ENCODE measurements at places on chromosomes 4 and X. TPM values are rescaled to one million over a fixed set of nuclear protein-coding genes. Genes with fewer than 3 reads are reported as not detected.

GRCh38 chrX:72002875-72003274 is 92.2 kb downstream of the NHSL2 start:
- H3K36me3 ChIP-seq, result no peaks in the 10 kb centered on the region
- no peak for DNase-seq
- no peak overlapping the region for H3K27ac ChIP-seq

GRCh38 chr4:134627366-134627765 is 425.8 kb upstream of the PABPC4L start:
- H3K4me3 ChIP-seq, result no peak overlapping the region
- no peaks in the 10 kb centered on the region for H3K27me3 ChIP-seq
- DNase-seq, result no peak
- no peaks in the 10 kb centered on the region for H3K36me3 ChIP-seq
- no peak overlapping the region for H3K27ac ChIP-seq

The CACNA1F gene
- not detected for total RNA-seq

The FRMPD4 gene
- not detected for total RNA-seq

- H3K27me3 ChIP-seq, result no peaks in the 10 kb centered on the region
- no peak overlapping the region for H3K4me3 ChIP-seq
- DNase-seq, result no peak
- H3K27ac ChIP-seq, result no peak overlapping the region
- H3K36me3 ChIP-seq, result no peaks in the 10 kb centered on the region
Observed at GRCh38 chrX:132738951-132739350, 219.5 kb downstream of the HS6ST2 start.

DNA sequence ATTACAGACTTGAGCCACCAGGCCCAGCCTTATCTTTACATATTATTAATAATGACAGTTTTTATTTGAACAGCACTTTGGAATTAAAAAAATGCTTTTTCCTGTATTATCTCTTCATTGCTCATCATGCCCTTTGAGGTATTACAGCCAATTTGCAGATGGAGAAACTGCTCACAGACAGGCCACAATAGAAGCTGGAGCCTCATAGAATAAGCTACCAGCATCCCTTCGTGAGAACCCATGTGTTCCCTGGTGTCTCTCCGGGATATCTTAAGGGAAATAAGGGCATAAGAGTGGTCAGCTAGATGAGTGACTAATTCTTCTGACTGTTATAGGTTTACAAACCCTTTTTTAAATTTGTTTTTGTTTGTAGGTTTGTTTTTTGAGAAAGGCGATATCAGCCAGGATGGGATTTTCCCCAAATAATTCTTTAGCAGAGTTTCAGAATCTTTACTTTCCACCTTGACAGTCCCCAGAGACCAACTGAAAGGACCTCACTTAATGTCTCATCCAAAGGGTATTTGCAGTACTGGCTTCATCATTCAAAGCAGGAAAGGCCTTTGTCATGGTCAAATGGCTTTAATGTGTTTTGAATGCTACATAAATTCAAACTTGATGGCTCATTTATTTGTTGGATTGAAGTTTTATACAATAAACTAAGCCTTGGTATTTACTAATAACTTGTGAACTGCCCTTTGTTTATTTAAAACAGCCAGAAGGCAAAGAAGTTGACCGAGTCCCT is 48.0 kb upstream of the SOD3 start:
- no peaks in the 10 kb centered on the region for H3K36me3 ChIP-seq
- no peaks in the 10 kb centered on the region for H3K27me3 ChIP-seq
- DNase-seq, result no peak
- no peak overlapping the region for H3K4me3 ChIP-seq
- H3K4me1 ChIP-seq, result no peaks in the 10 kb centered on the region

The PAGE5 gene
- total RNA-seq, result 1.2 TPM

- no peak overlapping the region for H3K4me3 ChIP-seq
- no peak overlapping the region for H3K27ac ChIP-seq
- H3K36me3 ChIP-seq, result no peaks in the 10 kb centered on the region
- no peak for DNase-seq
- H3K4me1 ChIP-seq, result no peaks in the 10 kb centered on the region
- H3K27me3 ChIP-seq, result no peaks in the 10 kb centered on the region
Observed at GRCh38 chrX:19698122-19698521, 182.8 kb upstream of the MAP3K15 start.

The GRIA3 gene
- not detected for total RNA-seq

- H3K36me3 ChIP-seq, result peaks cover 3% of the 10 kb centered on the region
- H3K27ac ChIP-seq, result no peak overlapping the region
- no peak overlapping the region for H3K4me3 ChIP-seq
Observed at GRCh38 chr4:33187035-33187434, 2466.9 kb downstream of the PCDH7 start.

DNA sequence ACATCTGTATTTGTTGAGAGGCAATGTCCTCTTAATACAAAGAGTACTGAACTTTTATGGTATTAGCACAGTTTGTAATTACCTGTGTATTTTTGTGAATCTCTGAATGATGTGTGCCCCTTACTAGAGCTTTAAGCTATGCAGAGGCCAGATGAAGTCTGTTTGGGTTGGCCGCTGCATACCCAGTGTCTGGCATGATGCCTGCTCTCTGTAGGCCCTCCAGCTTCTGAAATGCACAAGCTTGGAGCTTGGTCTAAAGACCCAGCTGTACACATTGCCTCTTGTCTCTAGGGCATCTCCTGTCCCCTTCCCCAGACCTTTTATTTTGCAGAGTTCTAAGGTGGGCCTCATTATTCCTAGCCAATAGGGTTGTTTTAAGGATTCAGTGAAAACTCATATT is 68.6 kb downstream of the CDS1 start:
- no peak for DNase-seq
- H3K27me3 ChIP-seq, result no peaks in the 10 kb centered on the region
- H3K36me3 ChIP-seq, result no peaks in the 10 kb centered on the region
- H3K27ac ChIP-seq, result no peak overlapping the region
- no peaks in the 10 kb centered on the region for H3K4me1 ChIP-seq

- H3K4me3 ChIP-seq, result peak overlapping the region; percentile 53
- H3K27me3 ChIP-seq, result no peaks in the 10 kb centered on the region
- no peak for DNase-seq
- no peak overlapping the region for H3K27ac ChIP-seq
- no peaks in the 10 kb centered on the region for H3K36me3 ChIP-seq
Observed at GRCh38 chrX:72573158-72573511, 492 bp upstream of the HDAC8 start.

The COX7B2 gene
- total RNA-seq, result not detected

GRCh38 chr4:26151615-26152014 is 169.2 kb upstream of the RBPJ start:
- no peaks in the 10 kb centered on the region for H3K36me3 ChIP-seq
- H3K4me3 ChIP-seq, result no peak overlapping the region
- peak overlapping the region; percentile 68 for H3K27ac ChIP-seq
- no peaks in the 10 kb centered on the region for H3K27me3 ChIP-seq

DNA sequence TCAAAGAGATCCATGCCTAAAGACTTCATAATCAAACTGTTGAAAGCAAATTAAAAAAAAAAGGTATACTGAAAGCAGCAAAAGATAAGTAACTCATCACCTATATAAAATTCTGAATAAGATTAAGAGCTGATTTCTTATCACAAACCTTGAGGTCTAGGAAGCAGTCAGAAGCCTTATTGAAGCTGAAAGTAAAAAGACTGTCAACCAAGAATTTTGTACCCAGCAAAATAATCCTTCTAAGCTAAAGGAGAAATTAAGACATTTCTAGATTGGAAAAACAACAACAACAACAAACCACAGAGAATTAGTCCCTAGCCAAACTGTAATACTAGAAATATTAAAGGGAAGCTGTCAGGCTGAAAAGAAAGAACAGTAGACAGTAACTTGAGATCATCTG is 622.9 kb downstream of the PCDH7 start:
- H3K27ac ChIP-seq, result no peak overlapping the region
- no peaks in the 10 kb centered on the region for H3K27me3 ChIP-seq
- no peaks in the 10 kb centered on the region for H3K36me3 ChIP-seq

The IBSP gene
- total RNA-seq, result not detected

DNA sequence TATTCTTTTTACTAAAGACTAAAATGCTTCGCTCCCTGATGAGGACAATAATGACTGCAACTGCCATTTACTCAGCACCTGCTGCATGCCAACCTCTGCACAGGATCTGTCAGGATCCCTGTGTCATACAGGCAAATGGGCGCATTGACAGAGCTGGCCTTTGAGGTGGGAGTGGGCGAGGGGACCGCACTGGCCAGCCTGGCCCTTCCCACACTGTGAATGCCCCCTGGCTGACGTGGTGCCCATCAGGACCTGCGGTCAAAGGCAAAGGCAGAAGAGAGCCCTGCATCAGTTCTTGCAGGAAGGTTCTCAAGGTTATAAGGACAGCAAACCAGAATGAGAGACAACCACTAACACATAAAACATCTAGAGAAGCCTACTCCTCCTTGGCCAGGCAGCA is 67.9 kb downstream of the HAUS3 start:
- no peaks in the 10 kb centered on the region for H3K4me1 ChIP-seq
- DNase-seq, result no peak
- no peaks in the 10 kb centered on the region for H3K36me3 ChIP-seq
- H3K27ac ChIP-seq, result no peak overlapping the region
- H3K4me3 ChIP-seq, result no peak overlapping the region

DNA sequence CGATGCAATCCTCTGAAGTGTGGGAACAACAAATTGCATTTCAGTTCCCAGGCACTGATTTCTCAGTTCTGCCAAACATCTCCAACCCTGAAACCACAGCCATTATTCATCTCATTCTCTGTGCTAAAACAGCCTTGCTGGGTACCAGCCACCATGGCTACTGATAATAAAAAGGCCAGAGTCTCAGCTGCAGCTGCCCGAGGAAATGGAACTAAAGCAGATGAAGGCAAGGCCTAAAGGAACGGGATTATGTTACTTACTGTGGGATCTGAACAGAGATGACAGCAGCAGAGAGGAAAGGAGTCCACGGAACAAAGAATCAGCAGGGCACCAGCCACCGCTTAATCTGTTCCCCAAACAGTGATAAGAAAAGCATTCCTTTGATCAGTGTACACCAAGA is 155.7 kb downstream of the PAPSS1 start:
- no peaks in the 10 kb centered on the region for H3K4me1 ChIP-seq
- no peaks in the 10 kb centered on the region for H3K36me3 ChIP-seq
- no peaks in the 10 kb centered on the region for H3K27me3 ChIP-seq
- no peak overlapping the region for H3K27ac ChIP-seq
- DNase-seq, result no peak

- no peaks in the 10 kb centered on the region for H3K27me3 ChIP-seq
- H3K4me3 ChIP-seq, result no peak overlapping the region
- no peaks in the 10 kb centered on the region for H3K4me1 ChIP-seq
Observed at GRCh38 chr4:140739971-140740370, 16.2 kb downstream of the TBC1D9 start.

- H3K27me3 ChIP-seq, result no peaks in the 10 kb centered on the region
- no peaks in the 10 kb centered on the region for H3K36me3 ChIP-seq
- no peaks in the 10 kb centered on the region for H3K4me1 ChIP-seq
- DNase-seq, result no peak
- H3K27ac ChIP-seq, result no peak overlapping the region
Observed at GRCh38 chr4:84994280-84994679, 27.8 kb upstream of the WDFY3 start.

The AR gene
- 19.7 TPM for total RNA-seq

GRCh38 chr4:128006592-128006991 is 41.4 kb downstream of the ABHD18 start:
- H3K4me1 ChIP-seq, result no peaks in the 10 kb centered on the region
- DNase-seq, result no peak
- H3K27ac ChIP-seq, result no peak overlapping the region
- no peak overlapping the region for H3K4me3 ChIP-seq

The PDK3 gene
- 12.6 TPM for total RNA-seq

GRCh38 chrX:150162141-150162540 is 201.0 kb upstream of the MAMLD1 start:
- no peak for DNase-seq
- no peaks in the 10 kb centered on the region for H3K27me3 ChIP-seq
- H3K36me3 ChIP-seq, result no peaks in the 10 kb centered on the region
- H3K27ac ChIP-seq, result no peak overlapping the region

GRCh38 chrX:2819345-2820135 is 9.2 kb upstream of the GYG2 start:
- H3K27me3 ChIP-seq, result no peaks in the 10 kb centered on the region
- no peaks in the 10 kb centered on the region for H3K36me3 ChIP-seq
- DNase-seq, result no peak
- no peaks in the 10 kb centered on the region for H3K4me1 ChIP-seq
- H3K4me3 ChIP-seq, result no peak overlapping the region

DNA sequence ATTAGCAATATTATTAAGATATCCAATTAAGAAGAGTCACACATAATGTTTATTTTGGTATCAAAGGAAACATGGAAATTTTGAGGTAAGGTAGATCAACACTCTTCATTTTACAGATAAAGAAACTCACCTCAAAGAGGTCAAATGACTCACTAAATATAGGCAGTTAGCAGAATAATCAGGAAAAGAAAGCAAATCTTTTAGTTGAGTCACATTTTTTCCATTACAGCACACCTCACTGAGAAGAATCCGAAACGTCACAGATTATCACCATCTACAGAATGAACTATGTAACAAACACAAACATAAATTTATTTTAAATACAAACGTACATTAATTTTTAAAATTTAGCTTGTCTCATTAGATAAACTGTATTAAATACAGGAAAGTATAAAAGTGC is 70.1 kb downstream of the TMEM47 start:
- H3K4me1 ChIP-seq, result no peaks in the 10 kb centered on the region
- DNase-seq, result no peak
- H3K36me3 ChIP-seq, result no peaks in the 10 kb centered on the region
- H3K27me3 ChIP-seq, result no peaks in the 10 kb centered on the region

The PAGE2B gene
- total RNA-seq, result not detected

GRCh38 chr4:153542834-153543233 is 76.7 kb downstream of the TMEM131L start:
- no peaks in the 10 kb centered on the region for H3K4me1 ChIP-seq
- H3K36me3 ChIP-seq, result no peaks in the 10 kb centered on the region
- H3K27ac ChIP-seq, result peak overlapping the region; percentile 29
- H3K4me3 ChIP-seq, result no peak overlapping the region
- no peak for DNase-seq

- no peaks in the 10 kb centered on the region for H3K4me1 ChIP-seq
- DNase-seq, result peak; percentile 15
- H3K27ac ChIP-seq, result no peak overlapping the region
- no peak overlapping the region for H3K4me3 ChIP-seq
Observed at GRCh38 chrX:34300871-34301270, 168.8 kb upstream of the FAM47A start.

- no peak overlapping the region for H3K27ac ChIP-seq
- H3K4me1 ChIP-seq, result no peaks in the 10 kb centered on the region
- H3K36me3 ChIP-seq, result no peaks in the 10 kb centered on the region
Observed at GRCh38 chr4:48633657-48634056, 143.6 kb downstream of the ZAR1 start.

- no peak overlapping the region for H3K27ac ChIP-seq
- H3K4me3 ChIP-seq, result no peak overlapping the region
- H3K27me3 ChIP-seq, result no peaks in the 10 kb centered on the region
Observed at GRCh38 chrX:1002611-1003010, 209.8 kb downstream of the CRLF2 start.

The TSPAN7 gene
- total RNA-seq, result 85.8 TPM

The TBC1D8B gene
- 27.9 TPM for total RNA-seq

- H3K36me3 ChIP-seq, result no peaks in the 10 kb centered on the region
- no peaks in the 10 kb centered on the region for H3K27me3 ChIP-seq
- H3K4me3 ChIP-seq, result peak within 1 kb of the TSS; percentile 68
- peak; percentile 66 for DNase-seq
- H3K27ac ChIP-seq, result peak within 1 kb of the TSS; percentile 90
Observed at GRCh38 chrX:100731441-100732281, at the start of gene SYTL4. Gene SYTL4, minus strand, starts transcription at chrX:100732121. Its CDS starts 30,084 bp downstream, at chrX:100702037.

The COPS4 gene
- 21.3 TPM for total RNA-seq
